ENCODE measurements at places on chromosomes 11 and 22.

DNA sequence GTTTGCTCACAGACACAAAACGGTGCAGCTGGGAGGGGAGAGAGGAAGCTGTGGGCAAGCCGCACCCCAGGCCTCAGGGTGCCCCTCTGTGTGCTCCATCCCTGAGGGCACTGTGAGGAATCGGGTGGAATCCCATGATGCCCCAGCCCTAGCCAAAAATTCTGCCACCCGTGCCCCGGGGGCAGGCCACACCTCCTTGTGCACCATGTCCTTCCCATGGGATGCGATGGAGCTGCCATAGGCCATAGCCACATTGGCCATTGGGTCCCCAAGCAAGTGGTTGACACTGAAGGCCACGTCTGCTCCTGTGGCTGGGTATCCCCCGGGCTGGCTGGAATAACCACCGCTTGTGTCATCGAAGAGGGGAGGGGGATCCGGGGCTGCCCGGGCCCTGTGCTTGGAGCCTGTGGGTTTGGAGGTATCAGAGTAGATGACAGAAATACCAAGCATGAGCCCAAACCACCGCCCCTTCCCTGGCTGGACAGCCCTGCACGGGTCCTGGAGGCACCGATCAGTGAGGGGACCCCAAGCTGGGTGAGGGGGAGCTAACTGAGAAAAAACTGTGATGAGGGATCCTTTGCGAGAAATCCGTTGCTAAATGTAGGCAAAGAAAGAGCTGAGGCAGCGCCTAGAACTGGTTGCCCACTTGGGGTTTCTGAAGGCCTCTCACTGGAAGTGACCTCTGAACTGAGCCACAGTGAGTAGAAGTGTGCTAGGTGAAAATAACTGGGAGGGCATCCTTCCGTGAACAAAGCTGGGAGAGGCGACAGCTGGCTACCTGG, 863 bp downstream of the YIF1A start:
- DNase-seq = no peak

DNA sequence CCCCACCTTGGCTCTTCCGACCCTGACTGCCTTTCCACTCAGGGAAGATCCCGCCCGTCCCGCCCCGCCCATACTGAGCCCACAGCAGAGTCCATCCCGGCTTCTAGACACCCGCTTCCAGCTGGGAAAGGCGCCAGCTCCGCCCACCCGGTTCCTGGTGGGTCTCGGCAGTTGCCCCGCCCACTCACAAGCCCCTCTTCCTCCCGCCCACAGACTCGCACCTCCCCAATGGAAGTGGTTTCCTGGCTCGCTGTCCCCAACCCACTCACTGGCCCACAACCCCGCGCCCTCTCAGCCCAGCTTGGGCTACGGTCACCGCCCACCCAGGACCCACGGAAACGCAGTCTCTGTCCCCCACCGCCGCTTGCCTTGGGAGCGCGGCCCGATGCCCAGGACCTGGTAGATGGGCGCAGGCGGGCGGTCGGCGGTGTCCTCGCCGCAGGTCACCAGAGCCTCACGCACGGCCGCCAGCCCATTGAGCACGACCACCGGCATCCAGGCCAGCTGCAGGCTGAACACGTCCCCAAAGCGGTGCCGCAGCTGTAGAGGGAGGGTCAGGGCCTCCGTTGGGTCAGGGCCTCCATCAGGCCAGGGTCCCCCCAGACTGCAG, 22.2 kb upstream of the CYP2D6 start:
- no peak for DNase-seq

GRCh38 chr22:42926104-42926503, 69.0 kb upstream of the ARFGAP3 start:
- DNase-seq = no peak

GRCh38 chr11:68751331-68751856, at the start of gene TESMIN:
TSS of gene TESMIN (minus strand) at chr11:68751520. CDS start at chr11:68750660, 860 bp downstream.
- DNase-seq = peak; percentile 89

DNA sequence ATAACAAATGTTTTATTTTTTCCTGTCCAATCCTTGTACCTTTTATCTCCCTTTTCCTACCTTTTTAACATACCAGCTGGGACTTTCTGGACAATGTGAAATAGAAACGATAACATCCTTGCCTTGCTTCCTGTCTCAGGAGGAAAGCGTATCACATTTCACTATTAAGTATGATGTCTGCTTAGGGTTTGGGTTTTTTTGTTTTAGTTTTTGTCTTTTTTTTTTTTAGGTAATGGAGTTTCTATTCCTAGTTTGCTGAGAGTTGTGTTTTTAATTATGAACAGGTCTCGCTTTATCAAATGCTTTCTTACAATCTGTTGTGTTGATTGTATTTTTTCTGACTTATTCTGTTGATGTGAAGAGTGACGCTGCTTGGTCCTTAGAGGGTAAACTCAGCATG, 64.2 kb upstream of the KCNQ1OT1 start:
- no peak for DNase-seq

Data from stimulated activated CD4-positive, alpha-beta T cell treated with anti-CD3 and anti-CD28 coated beads, Interleukin-2, amount 100 ng/mL, for 4 hours (primary cell).